ENCODE measurements at places on chromosomes 7 and 10.

DNA sequence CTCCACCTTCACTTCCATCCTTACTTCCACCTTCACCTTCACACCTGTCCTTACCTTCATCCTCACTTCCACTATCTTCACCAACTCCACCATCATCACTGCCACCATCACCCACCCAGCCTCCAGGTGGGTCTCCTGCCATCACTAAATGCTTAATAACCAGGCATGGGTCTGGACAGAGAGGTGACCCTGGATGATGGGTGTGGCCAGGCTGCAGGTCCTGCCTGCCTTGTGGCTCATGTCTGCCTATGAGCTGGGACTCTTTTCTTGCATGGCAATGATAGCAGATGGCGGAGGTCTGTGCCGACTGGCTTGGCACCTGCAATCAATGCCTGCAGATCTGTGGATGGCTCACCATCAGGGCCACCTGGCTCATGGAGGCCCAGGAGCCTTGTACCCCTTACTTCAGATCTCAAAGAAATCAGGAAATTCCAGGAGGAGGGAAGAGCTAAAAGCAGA is 60.1 kb upstream of the ELN start:
- no peak for DNase-seq

DNA sequence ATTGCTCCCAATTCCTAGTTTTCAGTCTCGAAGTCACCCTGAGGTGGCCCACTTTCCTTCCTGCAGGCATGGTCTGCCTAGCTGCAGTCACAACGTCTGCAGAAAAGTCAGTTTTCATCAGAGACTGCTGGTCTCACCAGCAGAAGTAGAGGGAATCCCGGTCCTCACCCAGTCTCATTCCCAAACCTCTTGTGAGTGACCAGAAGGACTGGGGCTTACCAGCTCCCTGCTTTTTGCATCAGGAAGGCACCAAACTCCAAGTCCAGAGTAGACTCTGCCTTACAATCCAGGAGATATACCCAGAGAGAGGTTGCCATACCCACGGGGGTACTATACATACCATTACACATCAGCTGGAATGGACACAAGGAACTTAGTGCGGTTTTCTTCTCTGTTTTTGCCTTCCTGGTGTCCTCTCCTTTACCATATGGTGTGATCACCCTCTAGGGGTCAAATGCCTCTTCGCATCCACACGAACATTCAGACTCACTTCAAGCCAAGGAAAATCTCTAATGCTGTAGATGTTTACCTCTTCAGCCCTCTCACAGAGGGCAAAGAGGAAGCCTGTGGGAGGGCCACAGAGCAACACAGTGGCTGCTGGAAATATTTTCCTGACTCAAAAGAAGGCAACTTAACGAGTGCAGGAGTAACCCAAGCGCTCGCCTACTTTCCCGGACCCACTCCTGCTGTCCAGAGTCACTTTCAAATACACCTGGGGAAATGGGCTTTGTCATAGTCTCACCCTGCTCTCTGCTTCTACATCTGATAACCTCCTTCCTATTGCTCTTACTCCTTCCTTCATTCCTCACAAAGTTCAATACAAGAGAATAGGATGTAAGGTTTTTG is 220.9 kb downstream of the C7orf25 start:
- DNase-seq, result no peak

GRCh38 chr7:138962561-138963270 is 18.5 kb downstream of the KIAA1549 start:
- no peak for DNase-seq

- no peak for DNase-seq
These were observed 8.8 kb upstream of the AZGP1 start for GRCh38 chr7:99984593-99984992.

DNA sequence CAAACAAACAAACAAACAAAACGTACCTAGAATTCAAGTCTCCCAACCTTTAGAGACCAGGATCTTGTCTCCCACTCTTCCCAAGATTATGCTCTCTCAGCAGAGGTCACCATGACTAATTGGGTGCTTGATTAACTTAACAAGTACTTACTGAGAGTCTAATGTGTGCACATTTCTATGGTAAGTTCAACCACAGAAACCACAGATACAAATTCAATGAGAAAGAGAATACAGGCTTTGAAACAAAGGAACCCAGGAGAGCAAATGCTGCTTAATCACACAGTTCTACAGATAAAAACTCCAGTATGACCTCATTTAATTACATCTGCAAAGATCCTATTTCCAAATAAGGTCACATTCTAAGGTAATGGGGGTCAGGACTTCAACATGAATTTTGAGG is 142.8 kb downstream of the DNAJC1 start:
- DNase-seq, result no peak

- no peak for DNase-seq
These were observed 112.1 kb downstream of the CUL2 start for GRCh38 chr10:34978080-34978479.

GRCh38 chr7:90453259-90453891 is 16.1 kb upstream of the PTTG1IP2 start:
- DNase-seq, result peak; percentile 42

GRCh38 chr7:2517026-2517425 is 2.5 kb upstream of the LFNG start:
- no peak for DNase-seq

DNA sequence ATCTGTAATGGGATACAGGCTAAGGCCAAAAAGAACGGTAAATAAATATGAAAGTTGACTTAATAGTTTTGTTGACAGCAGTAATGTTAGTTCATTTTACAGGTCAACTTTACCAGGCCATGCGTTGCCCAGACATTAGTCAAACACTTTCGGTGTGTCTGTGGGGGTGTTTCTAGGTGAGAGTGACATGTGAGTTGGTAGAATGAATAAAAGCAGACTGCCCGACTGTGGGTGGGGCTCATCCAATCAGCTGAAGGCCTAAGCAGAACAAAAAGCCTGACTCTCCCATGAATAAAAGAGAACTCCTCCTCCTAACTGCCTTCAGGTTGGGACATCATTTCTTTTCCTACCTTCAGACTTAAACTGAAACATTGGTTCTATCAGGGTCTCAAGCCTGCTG is 132.3 kb downstream of the MTPAP start:
- DNase-seq, result no peak

DNA sequence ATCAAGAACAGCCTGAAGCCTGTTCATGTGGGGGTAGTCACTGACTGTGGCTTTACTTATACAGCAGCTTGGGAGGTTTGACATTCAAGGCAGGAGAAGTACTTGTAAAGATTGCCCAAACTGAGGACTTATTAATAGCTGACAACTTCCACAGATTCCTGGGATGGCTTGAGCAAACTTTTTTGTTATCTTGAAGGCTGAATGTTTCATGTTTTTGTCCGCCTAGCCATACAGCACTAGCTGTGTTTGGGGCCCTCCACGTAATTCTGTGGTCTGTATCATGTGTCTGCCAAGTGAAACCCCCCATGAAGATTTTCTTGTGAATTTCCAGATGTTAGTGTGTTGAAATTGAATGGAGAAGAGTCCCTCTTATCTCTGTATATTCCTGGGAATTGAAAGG is 38.6 kb downstream of the FAS start:
- no peak for DNase-seq

DNA sequence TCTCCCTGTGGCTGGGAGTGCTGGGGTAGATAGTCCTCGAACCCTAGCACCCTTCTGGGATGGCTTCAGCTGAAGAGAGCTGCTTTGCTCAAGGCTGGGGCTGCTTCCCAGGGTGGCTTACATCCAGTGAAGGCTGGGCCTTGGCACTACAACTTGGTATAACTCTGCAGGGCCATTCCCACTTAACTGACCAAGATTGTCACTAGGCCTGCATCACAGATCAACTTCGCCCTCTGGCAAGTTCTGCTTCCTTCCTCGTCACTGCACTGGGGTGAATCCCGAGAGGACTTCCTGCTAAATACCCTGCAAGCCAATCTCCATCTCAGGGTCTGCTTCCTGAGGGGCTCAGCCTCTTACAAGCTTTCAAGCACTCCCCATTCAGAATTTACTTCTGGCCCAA is 195.2 kb downstream of the DOCK4 start:
- no peak for DNase-seq

DNA sequence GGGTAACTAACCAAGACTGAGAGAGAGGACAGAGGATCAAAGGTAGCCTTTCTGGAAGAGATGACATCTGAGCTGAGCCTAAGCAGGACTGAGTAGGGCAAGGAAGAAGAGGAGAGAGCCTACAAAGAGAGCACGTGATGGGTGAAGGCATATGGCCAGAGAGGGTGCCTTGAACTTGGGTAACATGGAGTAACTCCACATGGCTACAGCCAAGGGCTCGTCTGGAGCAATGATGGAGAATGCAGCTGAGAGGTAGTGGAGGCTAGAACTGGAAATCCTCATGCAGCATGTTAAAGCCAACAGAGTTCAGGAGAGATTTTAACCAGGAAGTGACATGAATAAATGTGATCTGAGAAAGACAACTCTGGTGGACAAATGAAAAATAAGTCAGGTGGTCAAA is 77.8 kb downstream of the LRRC17 start:
- no peak for DNase-seq

DNA sequence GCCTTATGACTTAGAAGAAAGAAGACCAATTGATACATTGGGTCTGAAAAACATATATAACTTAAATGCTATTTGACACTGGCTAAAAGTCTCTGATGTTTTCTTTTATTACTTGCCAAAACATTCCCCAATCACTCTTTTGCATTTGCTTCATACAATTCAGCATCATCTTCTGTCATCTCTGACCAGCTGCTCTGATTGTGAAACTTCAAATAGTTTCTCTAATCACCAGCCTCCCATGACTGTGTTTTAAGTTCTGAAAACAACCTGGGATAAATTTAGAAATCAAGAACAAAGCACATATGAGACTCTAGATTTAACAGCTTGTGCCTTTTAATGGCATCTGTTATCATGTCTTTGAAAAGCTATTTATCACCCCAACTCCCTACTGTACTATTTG is 208.4 kb upstream of the KCND2 start:
- DNase-seq, result no peak

DNA sequence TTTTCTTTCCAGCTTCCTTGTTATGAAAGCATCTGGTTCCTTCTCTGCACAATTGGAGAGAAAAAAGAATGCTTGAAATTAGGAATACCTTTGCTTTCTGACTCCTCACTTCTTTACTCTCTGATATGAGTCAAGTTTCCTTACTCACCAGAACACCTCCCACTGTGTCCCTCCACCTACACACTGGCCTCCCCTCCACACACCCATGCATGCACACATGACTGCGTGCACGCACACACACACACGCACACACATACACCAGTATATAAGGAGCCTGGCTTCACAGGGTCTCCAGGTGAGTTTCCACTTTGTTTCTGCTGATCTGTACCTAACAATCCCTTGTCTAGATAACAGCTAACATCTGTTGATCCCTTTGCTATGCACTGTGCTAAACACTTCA is 11.4 kb upstream of the PTER start:
- DNase-seq, result no peak

DNA sequence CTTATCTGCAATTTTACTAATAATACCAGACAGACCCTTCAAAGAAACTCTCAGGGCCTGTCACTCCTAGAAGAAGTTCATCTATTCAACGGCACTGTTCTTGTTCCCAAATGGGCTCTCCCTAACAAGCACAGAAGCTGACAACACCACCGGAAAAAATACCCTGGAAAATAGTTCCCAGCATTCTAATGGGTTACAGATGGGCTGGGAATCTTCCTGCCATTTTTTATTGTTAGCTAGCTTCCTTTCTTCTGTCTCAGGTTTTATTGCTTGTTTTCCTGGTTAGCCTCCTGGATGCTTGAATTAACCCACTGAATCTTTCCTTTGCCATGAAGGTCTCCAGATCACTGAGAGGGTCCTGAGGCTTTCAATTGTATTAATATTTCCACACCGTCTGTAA is 689.8 kb upstream of the NRP1 start:
- no peak for DNase-seq

DNA sequence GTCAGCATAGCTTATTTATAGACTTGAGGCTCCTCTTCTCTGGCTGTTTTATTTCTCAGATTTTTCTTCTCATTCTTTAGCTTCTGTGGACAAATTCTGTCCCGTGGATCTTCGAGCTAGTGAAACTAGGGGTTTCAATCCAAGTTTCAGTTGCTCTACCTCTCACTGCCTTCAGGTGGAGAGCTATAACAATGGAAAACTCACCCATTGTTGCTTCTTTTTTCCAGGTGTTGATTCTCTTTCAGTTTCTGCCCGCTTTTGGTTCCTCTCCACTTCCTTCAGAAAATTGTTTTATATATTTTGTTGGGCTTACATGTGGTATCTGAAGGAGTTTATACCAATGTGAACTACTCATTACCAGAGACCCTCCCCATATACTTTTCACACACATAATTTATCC is 266.1 kb downstream of the TCF7L2 start:
- no peak for DNase-seq

GRCh38 chr10:26792758-26793495 is 67.8 kb downstream of the ABI1 start:
- DNase-seq, result no peak

DNA sequence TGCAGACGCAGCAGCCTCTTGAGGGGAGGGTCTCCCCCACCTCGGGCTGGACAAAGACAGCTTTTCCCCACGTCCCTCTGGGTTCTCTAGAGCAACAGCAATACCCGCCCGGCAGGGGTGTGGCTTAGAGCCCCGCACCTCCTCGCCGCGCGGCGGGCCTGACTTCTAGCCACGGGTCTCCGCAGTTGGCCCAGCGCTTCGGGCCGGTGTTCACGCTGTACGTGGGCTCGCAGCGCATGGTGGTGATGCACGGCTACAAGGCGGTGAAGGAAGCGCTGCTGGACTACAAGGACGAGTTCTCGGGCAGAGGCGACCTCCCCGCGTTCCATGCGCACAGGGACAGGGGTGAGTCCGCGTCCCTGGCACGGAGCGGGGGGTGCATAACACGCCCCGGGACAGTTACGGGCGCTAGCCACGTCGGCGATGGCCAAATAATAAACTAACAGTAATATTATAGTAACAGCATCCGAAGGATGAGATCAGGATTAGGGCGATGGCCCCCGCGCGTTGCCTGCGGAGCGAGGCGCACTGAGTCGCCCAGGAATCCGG is 1.2 kb downstream of the CYP2E1 start:
- DNase-seq, result no peak

DNA sequence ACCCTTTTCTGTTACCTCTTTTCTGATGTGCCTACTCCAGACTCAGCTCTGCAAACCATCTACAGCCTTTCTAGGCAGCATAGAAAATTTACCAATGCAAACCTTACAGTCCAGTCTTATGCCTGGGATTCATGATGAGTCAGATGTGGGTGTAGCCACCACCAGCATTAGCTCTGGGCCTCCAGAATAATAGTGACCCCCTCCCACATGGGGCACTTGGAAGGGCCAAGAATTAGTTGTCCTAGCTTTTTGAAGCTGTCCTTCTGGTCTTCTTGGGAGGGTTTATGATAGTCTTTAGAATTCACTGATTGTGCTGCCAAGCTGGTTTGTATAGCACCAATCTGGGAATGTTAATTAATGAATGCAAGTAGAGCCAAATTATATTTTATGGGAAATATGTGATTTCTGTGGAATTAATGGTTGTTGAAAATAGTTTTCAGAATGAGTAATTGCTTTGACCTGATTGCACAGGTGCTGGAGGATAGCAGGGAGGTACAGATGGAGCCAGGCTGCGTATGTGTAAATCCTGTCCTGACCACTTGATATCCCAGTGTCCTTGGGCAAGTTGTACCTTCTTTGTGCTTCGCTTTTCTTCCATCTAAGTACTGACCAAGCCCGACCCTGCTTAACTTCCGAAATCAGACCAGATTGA is 94.8 kb downstream of the CPED1 start:
- no peak for DNase-seq
